ENCODE measurements at places on chromosomes 6 and 20.

GRCh38 chr6:44005507-44005903, 121.7 kb downstream of the MRPL14 start:
- DNase-seq: no peak

- no peak for DNase-seq
These were observed 868 bp downstream of the SRSF3 start for GRCh38 chr6:36594816-36595643.

- DNase-seq: peak; percentile 63
These were observed at the start of gene UBE2J1 for GRCh38 chr6:89352278-89353117. Gene UBE2J1 (minus strand): TSS chr6:89352722. CDS start chr6:89352569, 153 bp downstream.

GRCh38 chr6:149316740-149317643, 520 bp upstream of the TAB2 start:
- peak; percentile 85 for DNase-seq

GRCh38 chr6:129163551-129163950, 280.6 kb downstream of the LAMA2 start:
- no peak for DNase-seq

Data from T-helper 22 cell (primary cell).